Activated CD4-positive, alpha-beta T cell treated with anti-CD3 and anti-CD28 coated beads, Interleukin-10, Interleukin-2, amounts not matched to agents 100 ng/mL and 50 ng/mL, durations not matched to agents 16 hours and 8 hours (primary cell): ENCODE measurements at places on chromosomes 2 and 18.

DNA sequence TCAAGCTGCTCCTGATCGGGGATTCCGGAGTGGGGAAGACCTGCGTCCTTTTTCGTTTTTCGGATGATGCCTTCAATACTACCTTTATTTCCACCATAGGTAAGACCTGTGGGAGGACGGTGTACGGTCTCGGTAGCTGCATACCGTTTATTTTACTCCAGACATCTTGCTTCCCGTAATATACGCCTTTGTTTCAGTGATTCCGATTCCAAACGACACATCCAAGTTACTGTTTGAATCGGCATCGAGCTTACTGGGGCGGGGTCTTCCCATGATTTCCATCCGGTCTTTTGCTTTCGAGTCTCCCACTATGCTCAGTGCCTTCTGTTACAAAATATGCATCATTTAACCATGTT, 731 bp downstream of the RAB10 start:
- DNase-seq = peak; percentile 13

DNA sequence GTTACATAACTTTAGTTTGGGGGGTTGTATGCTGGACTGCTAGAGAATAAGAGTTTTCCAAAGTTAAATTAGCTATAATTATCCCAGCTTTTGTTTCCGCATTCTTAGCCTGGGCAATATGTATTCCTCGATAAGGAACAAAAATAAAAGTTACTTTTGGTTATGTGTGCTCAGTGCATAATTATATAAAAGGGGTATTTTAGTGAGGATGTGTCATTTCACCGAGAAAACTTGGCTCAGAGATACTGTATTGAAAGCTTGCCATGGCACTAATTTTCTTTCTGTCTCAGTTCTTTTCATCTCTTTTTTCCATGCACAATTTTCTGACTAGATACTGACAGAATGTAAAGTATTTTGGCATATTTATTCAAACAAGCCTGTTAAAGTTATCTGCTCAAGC, 28.2 kb downstream of the ARHGAP15 start:
- no peak for DNase-seq

DNA sequence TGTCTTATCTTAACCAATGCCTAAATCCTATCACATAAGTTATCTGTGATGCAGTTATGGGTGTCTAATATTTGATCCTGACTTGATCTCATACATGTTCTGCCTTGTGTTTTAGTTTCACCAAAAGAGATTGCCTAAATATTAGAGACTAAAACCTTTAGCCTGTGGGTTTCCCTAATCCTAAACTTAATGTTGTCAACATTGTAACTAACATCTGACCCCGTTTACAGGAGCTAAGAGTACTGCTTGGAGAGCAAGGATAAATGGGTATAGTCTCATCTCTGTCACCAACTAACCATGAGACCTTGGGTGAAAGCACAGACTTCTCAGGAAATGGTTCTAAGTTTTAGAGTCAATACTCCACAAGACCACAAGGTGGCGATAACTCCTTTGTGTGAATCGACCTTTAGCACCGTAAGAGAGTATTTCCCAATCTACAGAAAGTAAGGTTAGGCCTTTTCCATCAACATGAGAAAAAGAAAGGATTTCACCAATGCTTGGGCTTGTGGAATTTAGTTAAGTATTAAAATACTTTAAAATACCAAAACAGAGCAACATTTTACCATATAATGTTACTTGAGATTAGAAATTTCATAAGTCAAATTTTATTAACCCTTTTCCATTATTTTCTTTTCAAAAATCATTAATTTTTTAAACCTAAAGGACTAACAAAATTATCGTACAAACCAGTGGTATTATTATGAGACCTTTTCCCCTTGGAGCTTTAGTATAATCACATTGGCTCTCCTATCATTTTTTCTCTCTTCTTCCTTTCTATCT, 60.5 kb downstream of the G6PC2 start:
- peak; percentile 74 for DNase-seq

GRCh38 chr18:69021211-69021805, 223.4 kb downstream of the CCDC102B start:
- no peak for DNase-seq

- no peak for DNase-seq
These were observed 203.7 kb upstream of the ITGA4 start for GRCh38 chr2:181253438-181253837.

GRCh38 chr2:113173542-113174375, at the start of gene PSD4:
PSD4 (plus strand) TSS chr2:113173971; CDS start chr2:113182457, 8,486 bp downstream.
- peak; percentile 95 for DNase-seq

GRCh38 chr2:144281476-144281875, 238.4 kb downstream of the ZEB2 start:
- DNase-seq = no peak

DNA sequence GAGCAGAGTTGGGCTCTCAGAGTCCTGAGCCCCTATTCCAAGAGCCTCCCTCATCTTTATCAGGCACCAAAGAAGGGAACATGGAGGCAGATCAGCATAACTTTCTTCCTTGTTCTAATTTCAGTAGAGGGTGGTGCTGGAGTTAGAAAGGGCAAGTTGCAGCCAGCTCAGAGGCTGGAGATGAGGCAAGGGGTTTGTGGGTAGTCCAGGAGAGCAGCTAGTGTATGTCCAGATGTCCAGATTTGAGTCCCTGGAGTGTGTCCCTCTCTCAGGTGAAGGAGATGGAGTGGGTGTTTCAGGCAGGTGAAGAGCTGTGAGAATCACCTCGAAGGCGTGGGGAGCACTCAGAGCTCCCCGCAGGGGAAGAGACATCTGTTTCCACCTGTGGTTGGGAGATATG, 478 bp upstream of the PRKAG3 start:
- no peak for DNase-seq

GRCh38 chr2:216057688-216058193, 23.9 kb downstream of the PECR start:
- peak; percentile 72 for DNase-seq

DNA sequence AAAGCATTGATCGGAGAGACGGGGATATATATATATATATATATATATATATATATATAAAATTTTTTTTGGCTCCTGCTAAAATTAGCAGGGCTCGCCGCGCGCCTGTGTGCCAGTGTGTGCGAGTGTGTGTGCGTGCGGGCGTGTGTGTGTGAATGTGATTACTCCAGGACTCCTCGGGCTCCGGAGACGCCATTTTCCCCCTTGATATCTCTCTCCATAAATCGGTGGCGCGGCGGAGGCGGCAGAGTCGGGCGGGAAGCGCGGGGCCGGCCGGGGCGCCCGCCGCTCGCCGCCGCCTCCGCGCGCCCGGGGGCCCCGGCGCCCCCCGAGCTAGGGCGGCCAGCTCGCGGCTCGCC, 795 bp upstream of the SETBP1 start:
- DNase-seq = peak; percentile 30

DNA sequence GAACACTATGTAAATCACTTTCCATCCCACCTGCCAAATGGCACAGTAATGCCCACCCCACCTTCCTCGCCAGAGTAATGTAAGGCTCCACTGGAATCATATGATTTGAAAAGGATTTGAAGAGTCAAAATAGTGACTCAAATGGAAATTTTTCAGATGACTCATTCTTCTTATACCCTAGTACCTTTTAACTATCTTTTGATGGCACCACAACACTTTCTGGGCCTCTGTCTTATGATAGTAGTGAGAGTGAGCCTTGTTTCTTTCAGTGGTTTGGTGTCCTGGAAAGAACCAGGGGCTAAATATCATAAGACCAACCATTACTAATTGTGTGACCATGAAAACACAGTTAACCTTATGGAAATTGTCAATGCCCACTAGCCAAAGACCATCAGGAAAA, 235.4 kb upstream of the SLC14A2 start:
- DNase-seq = peak; percentile 29

GRCh38 chr2:216424274-216424673, 12.0 kb downstream of the SMARCAL1 start:
- no peak for DNase-seq

DNA sequence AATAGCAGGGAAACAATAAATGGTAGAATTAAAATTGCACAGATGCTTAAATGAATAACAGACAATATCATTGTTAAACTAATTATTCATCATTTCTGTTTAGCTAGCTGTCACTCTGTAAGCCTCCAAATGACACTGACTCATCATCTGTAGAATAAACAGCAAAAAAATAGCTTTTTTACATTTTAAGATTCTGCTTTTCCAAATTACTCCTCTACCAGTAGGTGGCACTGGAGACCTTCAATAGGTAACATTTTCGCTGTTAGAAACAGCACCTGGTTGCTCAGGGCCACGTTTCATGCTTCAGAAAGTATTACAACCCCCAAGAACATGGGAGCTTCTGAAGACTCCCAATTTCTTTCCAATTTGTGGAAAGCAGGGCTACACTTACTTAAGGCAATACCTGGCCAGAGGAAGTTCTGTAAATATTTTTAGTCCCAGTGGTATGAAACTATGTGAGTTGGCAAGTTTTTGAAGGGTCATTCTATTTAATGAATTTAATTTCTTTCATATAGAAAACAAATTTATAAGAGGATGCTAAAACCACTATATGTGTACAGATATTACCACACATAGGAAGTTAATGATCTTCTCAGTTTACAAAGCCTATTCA, 45.4 kb downstream of the TTN start:
- peak; percentile 62 for DNase-seq

GRCh38 chr2:162125138-162125537, 26.9 kb downstream of the GCG start:
- DNase-seq = no peak

GRCh38 chr18:50011813-50012435, 183.0 kb downstream of the MYO5B start:
- no peak for DNase-seq

DNA sequence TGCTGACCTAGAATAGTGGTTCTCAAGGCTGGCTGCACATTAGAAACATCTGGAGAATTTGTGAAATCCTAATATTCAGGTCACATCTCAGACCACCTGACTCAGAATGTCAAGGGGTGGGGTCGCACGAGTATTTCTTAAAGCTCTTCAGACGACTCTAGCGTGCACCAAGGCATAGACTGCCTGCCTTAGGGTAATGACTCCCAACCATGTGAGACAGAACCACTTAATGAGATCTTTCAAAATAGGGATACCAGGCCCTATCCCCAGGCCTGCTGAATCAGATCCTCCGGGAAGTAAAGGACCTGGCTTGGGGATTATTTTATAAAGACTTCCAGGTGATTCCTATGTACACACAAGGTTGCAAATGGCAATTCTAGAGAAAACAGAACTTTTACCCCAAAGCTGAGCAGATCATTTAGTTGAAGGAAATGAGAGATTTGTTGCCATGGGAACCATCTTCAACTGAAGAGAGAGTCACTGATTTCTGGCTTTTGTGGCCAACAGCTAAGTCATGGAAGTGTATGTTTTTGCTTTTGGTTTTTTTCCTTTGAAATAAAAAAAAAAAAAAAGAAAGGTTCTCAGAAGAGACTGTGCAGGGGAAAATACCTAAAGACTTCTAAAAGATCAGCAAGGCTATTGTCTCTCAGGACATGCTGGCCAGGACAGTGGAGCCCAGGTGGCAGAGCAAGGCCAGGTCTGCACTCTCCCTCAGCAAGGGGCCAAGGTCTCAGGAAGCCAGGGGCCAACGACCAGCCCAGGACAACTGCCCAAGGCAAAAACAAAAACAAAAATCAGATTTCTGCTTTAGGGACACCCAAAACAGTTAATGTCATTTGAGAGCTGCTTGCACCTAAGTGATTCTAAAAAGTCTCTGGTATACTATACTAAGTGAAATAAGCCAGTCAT, 15.3 kb upstream of the LOXHD1 start:
- DNase-seq = peak; percentile 15

GRCh38 chr2:205574001-205574400, 108.3 kb upstream of the NRP2 start:
- DNase-seq = no peak

DNA sequence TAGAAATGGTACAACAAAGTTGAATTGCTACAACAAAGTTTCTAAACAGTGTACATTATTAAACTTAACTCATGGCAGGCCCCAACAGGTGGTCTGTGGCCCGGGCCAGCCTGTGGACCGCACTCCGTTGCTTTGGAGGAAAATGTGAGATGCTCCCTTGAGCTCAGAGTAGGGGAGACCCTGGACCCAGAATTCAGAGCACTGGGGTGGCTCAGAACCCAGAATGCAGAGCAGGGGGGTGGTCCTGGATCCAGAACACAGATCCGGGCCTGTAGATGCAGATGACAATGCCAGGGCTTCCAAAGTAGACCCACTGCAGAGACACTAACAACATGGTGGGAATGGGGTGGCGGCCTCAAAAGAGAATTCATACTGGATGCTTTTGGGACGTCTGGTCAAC, 311.0 kb downstream of the NDUFA10 start:
- no peak for DNase-seq

DNA sequence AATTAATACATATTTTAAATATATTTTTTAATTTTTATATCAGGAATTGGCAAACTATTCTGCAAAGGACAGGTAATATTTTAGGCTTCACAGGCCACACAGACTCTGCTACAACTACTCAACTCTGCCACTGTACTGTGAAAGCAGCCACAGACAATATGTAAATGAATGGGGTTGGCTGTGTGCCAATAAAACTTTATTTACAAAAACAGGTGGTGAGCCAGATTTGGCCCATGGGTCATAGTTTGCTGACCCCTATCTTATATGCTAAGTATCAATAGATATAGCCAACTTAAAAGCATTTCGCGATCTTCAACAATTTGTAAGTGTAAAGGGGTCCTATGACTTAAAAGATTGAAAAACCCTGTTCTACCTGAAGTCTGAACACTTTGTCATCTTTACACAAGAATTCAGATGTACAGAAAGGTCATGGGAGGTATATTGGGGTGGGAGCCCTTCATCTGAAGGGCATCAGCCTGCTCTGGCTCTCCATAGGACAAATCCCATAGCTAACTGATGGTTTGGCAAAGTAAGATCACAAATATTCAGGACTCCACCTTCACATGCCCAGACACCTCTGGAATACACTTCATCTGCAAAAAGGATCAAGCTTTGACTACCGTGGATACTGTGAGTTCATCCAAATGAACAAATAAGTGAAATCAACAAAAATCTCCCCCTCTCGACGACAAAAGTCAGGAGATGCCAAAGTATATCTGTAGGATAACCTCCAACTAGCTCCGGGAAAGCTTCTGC, 65.9 kb downstream of the C1D start:
- DNase-seq = no peak

DNA sequence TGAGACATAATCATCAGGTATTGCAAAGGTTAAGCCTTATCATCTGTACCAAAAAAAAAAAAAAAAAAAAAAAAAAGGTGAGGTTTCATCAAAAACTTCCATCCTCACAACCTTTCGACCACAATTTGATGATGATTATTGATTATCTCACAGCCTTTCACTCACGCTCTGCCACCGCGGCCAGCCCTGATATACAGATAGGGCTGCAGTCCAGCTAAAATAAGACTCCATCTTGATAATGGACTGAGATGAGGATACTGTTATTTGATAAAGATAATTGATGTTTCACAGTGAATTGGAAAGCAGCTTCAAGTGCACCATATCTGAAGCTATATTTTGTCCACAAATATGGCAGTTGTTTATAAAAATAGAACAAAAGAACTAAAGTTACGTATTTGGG, 159.7 kb upstream of the BOD1L2 start:
- no peak for DNase-seq

GRCh38 chr2:12288048-12288447, 428.7 kb upstream of the TRIB2 start:
- no peak for DNase-seq

DNA sequence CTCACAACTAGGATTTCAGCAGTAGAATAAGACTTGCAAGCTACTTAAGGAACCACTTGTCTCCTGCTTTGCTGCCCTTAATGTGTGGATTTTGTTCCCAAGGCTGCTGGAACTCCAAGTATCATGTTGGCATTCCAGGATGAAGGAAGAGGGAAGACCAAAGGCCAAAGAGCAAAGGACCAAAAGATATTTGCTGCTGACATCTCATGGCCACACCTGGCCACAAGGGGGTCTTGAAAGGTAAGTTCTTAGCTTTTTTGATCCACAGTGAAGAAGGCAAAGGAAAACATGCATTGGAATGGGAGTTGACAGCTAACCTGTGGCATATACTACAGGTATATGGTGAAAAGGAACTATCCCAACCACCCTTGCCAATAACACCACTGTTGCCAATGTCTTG, 3.9 kb upstream of the MATN3 start:
- no peak for DNase-seq
